ENCODE measurements at places on chromosomes 3 and 15.

- no peak for DNase-seq
Measured at GRCh38 chr3:12307136-12307535, 18.3 kb downstream of the PPARG start.

- no peak for DNase-seq
Measured at GRCh38 chr15:48388016-48388851, 57.0 kb downstream of the DUT start.

DNA sequence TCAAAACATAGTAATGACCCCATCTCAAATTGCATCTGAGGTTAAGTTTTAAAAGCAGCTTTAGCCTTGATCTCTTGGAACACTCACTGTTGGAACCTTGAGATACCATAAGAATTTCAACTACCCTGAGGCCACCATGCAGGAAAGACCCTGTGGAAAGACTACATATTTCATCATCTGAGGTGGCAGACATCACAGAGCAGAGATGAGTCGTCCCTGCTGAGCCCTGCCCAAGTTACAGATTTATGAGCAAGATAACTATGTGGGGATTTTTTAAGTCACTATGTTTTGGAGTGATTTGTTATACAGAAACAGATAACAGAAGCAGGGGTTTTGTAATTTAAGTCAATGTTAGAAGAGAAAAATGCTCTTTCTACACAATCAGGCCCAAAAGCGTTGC lies 168.4 kb downstream of the STAC start:
- no peak for DNase-seq

DNA sequence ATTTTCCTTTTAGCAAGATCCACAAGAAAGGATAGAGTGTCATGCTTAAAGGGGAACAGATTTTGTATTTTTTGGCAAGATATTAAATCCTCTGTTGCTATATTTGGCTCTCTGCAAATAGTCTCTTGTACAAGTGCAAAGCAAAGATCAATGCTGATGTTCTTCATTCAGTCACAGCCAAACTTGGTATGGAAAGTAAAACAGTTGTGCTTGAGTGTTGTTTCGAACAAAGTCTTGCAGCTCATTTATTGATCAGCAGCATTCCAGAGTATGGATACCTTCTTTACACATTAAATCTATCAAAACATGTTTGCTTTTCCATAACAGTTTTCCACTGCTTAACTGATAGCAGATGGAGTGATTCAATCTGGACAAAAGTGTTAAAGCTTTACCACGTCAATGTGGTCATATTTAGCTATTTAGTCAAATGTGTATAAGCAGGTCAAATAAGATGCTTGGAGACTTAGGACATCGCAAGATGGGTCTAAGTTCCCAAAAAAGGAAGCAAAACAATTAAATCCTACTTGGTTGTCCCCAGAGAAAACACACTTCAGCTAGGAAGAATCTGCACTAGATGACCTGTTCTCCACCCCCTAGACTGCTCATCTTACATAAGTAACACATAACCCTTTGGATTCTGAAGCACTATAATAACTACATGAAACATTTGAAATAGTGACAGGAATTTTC lies 52.4 kb downstream of the VGLL3 start:
- DNase-seq, result no peak

GRCh38 chr3:19248143-19248542 lies 99.8 kb downstream of the KCNH8 start:
- DNase-seq, result no peak

DNA sequence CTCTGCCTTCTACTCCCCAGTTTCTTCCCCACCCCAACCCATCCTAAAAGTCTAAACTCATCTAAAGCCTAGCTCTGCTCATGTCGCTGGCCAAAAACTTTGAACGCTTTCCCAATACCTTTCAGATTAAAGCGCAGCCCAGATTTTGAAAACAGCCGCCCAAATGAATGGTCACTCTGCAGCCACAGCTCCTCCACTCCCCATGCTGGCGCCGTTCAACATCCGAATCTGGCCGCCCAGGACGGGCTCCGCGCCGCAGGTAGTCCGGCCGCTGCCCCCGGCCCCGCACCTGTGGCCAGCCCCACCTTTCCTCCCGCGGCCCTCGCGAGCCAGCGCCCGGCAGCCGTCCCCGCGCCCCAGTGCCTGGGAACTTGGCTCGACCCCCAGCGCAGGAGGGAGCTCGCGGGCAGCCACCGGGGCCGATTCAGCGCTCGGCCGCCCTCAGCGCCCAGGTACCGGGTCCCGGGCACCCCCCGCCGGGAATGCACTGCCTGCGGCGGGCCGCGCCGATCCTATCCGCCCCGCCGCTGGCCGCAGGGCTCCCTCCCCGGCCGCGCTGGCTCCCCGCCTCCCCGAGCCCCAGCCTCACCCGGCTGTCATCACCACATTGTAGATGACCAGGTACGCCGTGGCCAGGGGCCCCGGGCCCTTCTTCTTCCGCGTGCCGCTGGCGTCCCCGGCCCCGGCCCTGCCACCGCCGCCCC lies 417 bp downstream of the HACD2 start:
- no peak for DNase-seq

- no peak for DNase-seq
Measured at GRCh38 chr3:45180051-45180450, 33.9 kb upstream of the CDCP1 start.

- DNase-seq, result no peak
Measured at GRCh38 chr3:111848778-111849177, 10.3 kb upstream of the PHLDB2 start.
